ENCODE measurements at places on chromosomes 3 and 15. TPM values are rescaled to one million over a fixed set of nuclear protein-coding genes. Genes with fewer than 3 reads are reported as not detected.

Gene ECE2
- total RNA-seq, result not detected

Gene ALS2CL
- not detected for total RNA-seq

Gene ITIH1
- 12.3 TPM for total RNA-seq

Gene IMPG2
- 0.02 TPM for total RNA-seq

Gene PLAAT1
- total RNA-seq, result not detected

Gene RASSF1
- total RNA-seq, result 7.7 TPM

Gene ATP13A5
- total RNA-seq, result not detected

Gene ADAMTS17
- 0.36 TPM for total RNA-seq

Gene GATA2
- 4.7 TPM for total RNA-seq

GRCh38 chr3:127680146-127680661, 7.5 kb downstream of the ABTB1 start:
- DNase-seq, result no peak

DNA sequence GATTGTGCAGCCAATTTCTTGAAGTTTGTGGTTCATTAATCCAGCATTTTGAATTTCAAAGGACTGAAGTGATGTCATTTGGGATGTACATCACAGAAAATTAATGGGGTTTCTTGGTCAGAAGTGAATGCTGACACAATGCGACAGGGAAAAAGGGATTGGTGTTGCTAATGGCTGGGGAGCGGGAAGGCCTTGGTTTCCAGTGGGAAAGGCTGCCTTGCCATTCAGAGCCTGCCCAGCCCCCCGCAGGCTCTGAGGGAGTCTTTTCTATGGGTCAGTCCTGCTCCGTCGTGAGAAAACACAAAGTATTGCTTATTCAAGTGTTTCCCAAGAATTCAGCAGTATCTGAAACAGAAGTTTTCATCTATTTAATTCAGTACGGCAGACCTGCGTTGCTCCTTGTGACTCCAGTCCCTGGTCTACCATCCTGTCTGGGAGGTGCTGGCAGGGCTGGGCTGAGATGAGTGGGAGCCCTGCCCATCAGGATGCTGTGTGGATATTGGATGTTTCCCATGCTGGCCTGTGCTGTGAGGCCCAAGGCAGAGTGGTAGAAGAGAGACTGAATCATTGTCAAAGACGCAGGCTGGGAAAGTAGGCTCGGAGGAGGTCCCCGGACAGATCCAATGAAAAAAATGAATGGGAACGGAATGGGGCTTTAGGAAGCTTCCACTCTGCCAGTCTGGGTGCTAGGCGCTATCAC, 111.2 kb upstream of the KLHL25 start:
- DNase-seq, result no peak

DNA sequence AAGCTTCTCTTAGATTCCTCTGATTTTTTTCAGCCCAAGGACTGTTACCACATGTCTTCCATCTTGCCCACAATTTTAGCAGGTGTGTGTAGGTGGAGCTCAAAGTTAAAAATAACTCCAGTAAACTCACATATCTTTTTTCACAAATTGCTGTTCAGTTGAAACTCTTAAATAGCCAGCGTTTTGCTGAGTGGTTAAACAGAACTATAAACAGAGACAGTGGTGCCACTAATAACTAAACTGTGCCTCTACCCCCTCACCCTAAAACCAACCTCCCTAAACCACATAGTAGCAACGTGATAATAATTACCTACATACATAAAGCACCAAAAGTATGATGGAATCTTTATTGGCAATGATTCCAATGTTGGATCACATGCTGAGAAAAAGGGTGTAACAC, 525.1 kb downstream of the PDCD6IP start:
- DNase-seq, result no peak

DNA sequence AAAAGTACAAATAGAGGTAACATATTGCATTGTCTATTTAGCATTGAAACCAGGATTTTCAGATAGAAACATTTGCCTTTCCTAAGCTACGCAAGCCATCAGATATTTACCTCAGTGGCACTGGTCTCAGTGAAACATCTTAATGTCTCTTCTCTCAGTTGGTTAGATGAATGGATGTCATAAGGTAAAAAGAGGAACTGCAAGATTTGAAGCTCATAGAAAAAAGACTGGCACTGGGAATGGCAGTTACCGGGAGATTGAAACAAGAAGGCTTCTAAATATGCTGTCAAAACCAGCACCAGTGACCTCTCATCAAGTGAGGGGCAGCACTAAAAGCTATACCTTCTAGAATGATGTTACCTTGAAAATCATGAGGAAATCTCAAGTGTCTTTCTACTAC, 486.4 kb downstream of the FHIT start:
- DNase-seq, result no peak

GRCh38 chr3:186821429-186822387, 15.4 kb upstream of the RFC4 start:
- DNase-seq, result peak; percentile 56

GRCh38 chr15:41659855-41660234, 360 bp upstream of the MGA start:
- no peak for DNase-seq

GRCh38 chr3:46368569-46368968, 2.2 kb upstream of the CCR5 start:
- DNase-seq, result no peak

GRCh38 chr3:187985647-187986046, 168.3 kb upstream of the LPP start:
- DNase-seq, result no peak

DNA sequence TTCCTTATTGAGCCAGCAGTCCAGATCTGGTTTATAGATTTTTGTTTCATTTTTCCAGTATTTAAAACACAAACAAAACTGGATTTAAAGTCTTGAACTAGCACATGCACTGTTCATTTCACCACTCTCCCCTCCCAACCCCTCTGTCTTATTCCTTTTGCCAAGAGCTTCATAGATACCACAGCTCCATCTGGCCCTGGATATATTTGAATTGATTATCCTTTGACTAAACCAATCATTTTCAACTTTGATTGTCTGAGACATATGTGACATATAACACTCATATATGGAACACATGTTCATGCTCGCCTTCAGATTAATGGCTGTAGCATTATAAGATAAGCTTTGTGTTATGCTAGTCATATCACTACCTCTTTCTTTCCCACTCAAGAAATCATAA, 376.6 kb upstream of the NAALADL2 start:
- no peak for DNase-seq

DNA sequence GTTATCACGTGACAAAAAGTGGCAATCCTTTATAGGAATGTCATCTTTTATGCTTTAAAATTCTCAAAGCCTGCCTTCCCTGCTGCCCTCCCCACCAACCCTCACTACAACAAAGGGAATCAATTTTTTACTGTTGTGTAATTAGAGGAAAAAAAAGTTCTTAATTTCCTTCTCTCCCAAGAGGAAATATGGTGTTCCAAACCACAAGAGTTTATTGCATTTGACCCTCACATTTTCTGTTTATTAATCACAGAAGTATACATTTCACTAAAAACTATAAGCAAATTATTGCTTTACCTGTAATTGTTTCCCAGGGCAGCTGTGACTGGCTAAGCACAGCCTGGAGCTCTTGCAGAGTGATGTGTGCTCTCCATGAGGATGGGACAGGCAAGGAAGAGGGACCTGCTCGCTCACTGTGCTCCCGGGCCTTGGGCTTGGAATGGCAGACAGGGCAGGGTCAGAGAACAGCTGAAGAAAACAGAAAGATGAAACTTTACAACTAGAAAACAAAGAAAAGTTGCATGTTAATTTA, 31.3 kb upstream of the ATP10A start:
- no peak for DNase-seq

- no peak for DNase-seq
Measured at GRCh38 chr3:163768048-163768447, 1310.2 kb downstream of the SI start.

DNA sequence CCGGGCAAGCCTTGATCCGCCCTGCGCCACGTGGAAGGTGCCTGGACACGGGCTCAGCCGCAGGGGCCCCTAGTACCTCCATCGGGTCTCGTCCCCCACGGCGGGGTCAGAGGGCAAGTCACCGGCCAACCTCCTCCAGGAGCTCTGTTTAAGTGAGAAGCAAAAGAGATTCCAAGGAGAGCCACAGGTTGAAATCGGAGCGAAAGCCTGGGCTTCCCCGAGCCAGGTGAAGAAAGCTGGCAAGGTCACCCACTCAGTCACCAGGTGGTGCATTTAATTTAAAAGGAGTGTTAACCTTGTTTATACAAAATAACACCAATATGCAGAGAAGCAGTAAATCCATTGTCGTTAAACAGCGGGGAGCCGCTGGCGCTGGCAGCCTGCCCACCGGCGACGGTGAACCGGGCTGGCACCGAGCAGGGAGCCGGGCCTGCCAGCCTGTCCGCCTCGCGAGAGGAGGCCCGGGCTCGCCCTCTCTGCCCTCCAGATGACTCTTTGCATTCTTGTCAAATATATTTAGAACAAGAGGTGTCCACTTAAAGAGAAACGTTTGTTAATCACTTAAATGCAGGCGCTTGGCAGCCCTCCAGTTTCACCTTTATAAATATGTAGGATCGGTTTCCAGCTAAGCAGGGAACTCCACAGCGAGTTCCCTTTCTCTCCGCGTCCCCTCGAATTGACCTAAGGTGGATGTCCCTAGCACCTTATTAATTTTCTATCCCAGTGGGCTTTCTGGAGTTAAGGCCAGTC, 277.3 kb upstream of the NR2F2 start:
- DNase-seq, result peak; percentile 9
